ENCODE measurements at places on chromosomes 6 and 20.
A peak's percentile ranks its signal among the peaks of the same experiment; 100 is the strongest.

DNA sequence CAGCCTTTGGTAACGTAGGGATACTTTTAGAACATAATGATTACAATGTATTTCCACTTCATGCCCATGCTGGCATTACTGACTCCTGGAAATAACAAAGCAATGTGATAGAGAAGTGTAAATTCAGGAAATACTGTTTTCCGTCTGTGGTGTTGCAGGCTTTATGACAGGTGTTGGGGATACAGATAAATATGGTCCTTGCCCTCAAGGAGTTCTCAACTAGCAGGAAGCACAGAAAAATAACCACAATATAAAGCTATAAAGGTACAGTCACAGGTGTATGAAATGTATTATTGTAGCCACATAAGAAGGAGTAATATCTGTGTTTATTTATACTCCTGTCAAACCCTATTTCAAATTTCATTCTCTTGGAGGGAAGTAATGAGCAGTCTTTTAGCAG lies 12.9 kb upstream of the LAMP5 start:
- no peak for DNase-seq

GRCh38 chr6:167146135-167146534 lies 11.6 kb downstream of the GPR31 start:
- DNase-seq = no peak

DNA sequence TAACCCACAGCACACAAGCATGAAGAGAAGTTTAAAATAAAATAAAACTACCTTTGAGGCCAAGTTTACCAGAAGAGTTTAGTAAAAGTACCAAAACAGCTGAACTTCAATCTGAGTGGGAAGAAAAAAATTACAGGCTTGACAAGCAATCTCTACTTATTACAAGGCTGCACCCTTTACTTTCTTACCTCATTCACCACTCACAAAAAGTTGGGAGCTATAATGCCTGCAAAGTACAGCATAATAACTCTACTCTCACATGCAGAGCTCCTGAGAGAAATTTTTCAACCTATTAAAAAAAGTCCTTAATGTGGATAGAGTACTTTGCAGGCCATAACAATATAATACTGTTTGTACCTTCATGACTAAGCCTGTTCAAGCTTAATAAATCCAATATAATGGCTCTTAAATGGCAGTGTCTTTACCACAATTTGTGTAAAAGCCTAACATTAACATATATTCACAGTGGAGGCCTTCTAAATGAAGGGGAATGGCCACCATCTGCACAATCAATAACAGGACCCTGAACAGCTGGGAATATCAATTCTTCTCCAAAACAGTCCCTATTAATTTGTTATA lies 103.1 kb downstream of the DST start:
- no peak for DNase-seq

GRCh38 chr6:138266095-138266494 lies 47.8 kb upstream of the PBOV1 start:
- no peak for DNase-seq

GRCh38 chr20:35546127-35546526 lies 4.2 kb downstream of the ERGIC3 start:
- DNase-seq = no peak

DNA sequence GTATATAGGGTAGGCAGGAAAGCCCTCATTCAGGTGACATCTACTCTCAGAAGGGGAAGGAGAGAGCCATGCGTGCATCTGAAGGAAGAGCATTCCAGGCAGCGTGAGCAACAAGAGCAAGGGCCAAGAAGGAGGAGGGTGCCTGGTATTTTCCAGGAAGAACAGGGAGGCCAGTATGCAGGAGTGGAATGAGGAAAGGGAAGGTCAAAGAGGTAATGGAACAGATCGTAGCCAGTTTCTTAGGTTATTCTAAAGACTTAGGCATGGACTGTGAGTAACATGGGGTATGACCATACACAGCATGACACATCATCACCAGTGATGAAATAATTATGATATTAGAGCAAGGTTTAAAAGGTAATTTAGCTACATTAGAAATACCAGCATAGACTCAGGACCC lies 24.1 kb downstream of the ALDH8A1 start:
- DNase-seq = no peak

GRCh38 chr6:108673153-108673552 lies 112.4 kb downstream of the FOXO3 start:
- no peak for DNase-seq

GRCh38 chr6:147223736-147224135 lies 19.5 kb downstream of the STXBP5 start:
- no peak for DNase-seq

DNA sequence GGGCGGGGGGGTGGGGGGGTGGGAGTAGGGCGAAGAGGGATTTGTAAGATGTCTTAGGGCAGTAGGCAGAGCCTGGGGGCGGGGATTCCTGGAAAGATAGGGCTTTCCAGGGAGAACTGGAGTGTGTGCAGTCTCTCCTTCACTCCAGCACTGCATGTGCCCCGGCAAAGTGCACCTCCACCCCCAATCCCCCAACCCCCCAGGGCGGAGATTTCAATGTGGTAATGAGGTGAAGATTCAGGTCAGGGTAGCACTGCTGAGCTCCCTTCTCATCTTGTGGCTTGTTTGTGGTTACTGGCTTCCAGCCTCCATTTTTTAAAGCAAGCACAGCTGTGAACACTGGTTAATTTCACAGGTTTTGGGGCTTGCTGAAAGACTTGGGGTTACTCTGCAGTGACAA lies 5.9 kb downstream of the TMEM239 start:
- DNase-seq = peak; percentile 54

DNA sequence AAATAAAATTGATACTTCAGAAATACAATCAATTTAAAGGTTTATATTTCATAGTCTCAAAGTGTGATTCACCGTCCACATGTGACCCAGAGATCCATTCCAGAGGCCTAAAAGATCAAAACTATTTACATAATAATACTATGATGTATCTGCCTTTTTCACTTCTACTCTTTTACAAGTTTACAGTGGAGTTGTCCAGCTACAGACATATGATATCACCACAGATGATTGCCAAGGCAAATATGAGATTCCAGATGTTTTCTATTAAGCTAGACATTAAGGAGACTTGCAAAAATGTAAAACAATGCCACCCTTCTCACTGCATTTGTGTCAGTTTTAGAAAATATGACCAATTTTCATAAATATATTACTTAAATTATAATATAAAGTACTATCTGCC lies 443.7 kb downstream of the GJA1 start:
- DNase-seq = no peak

DNA sequence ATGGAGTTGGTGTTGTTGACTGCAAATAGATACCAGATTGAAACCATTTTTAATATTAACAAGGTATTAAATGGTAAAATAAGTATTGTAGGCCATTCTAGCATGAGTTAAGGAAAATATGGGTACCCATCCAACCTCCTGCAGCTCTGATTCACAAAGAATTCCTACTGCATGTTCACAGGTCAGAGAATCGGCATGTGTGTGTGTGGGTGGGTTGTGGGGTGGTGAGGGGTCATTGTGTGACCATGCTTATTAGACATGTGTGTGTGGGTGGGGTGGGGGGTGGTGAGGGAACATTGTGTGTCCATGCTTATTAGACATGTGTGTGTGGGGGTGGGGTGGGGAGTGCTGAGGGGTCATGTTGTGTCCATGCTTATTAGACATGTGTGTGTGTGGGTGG lies 3.2 kb downstream of the IYD start:
- no peak for DNase-seq

DNA sequence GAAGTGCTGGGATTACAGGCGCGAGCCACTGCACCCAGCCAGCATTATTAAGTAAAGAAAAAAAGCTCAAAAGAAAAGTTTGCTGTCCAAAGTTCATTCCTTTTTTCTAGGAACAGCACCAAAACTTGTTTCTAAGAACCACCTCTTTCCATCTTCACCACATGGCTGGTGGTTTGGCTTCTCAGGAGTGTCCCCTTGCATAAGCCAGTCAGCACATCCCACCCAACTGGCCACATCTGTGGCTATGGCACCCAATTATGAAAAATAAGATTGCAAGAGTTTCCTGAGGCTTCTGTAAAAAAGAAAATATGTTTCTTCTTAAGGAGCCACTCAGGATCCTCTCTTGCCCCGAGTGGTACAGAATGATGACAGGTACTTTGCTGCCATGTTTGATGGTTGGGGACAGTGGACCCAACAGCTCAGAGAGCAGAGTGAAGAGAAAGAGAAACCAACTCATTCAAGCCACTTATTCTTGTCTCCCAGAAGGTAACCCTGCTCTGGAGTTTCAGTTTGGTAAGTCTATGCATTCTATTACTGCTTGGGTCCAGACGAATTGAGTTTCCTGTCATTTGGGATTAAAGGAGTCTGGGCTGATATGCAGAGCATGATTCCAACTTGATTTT lies 65.3 kb downstream of the PSMB1 start:
- no peak for DNase-seq

DNA sequence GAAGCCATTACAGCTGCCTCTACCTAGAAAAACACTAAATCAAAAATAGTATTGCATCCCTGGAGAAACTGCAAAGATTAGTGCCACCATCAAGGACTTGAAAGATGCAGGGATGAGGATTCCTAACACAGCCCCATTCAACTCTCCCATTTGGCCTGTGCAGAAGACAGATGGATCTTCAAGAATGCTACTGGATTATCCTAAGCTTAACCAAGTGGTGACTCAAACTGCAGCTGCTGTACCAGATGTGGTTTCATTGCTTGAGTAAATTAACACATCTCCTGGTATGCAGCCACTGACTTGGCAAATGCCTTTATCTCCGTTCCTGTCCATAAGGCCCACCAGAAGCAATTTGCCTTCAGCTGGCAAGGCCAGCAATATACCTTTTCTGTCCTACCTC lies 117.4 kb downstream of the TBC1D32 start:
- no peak for DNase-seq

DNA sequence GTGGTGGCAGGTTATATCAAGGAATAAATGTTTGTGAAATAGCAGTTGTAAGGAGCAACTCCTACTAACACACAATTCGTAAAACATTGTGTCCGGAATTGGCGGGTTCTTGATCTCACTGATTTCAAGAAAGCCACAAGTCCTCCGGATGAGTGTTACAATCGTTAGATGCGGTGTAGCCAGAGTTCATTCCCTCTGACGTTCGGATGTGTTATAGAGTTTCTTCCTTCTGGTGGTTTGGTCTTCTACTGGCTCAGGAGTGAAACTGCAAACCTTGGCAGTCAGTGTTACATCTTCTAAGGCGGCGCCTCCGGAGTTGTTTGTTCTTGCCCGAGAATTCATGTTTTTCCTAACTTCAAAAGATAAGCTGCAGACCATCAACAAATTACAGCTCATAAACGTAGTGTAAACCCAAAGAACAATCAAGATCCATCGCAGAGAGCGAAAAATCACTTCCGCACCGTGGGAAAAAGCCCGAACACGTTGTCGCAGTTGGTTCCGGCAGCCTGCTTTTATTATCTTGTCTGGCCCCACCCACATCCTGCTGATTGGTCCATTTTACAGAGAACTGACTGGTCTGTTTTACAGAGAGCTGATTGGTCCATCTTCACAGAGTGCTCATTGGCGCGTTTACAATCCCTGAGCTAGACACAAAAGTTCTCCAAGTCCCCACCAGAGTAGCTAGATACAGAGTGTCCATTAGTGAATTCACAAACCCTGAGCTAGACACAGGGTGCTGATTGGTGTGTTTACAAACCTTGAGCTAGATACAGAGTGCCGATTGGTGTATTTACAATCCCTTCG lies 58.2 kb downstream of the TRIM27 start:
- DNase-seq = peak; percentile 19

DNA sequence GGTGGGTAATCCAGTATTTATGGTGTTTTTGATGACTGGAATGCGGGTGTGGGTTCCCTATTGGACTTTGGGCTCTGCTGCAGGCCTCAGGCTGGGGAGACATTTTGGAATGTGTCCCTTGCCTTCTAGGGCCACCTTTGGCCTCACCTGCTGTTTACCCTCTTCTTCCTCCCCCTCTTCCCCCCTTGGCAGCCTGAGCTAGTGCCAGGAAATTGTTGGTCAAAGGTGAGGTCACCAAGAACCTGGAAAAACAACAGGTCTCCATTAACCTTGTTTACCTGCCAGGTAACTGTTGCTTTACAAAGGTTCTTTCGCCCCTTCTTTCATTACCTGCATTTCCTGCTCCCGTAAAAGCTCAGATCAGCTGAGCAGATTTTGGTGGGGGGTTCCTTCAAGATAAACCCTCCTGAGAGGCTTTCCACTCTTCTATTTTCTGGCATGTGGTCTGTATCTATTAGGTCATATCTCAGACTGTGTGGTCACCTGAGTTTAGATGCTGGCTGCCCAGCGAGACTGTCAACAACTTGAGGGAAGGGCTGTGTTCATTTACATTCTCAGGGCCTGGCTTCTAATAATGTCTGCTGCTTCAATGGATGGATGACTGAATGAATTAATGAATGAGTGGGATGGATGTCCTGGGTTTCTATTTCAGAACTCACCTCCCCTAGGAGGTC lies 34.7 kb downstream of the VEGFA start:
- DNase-seq = no peak

- DNase-seq = no peak
Observed at GRCh38 chr20:53809217-53809616, 215.6 kb upstream of the ZNF217 start.

DNA sequence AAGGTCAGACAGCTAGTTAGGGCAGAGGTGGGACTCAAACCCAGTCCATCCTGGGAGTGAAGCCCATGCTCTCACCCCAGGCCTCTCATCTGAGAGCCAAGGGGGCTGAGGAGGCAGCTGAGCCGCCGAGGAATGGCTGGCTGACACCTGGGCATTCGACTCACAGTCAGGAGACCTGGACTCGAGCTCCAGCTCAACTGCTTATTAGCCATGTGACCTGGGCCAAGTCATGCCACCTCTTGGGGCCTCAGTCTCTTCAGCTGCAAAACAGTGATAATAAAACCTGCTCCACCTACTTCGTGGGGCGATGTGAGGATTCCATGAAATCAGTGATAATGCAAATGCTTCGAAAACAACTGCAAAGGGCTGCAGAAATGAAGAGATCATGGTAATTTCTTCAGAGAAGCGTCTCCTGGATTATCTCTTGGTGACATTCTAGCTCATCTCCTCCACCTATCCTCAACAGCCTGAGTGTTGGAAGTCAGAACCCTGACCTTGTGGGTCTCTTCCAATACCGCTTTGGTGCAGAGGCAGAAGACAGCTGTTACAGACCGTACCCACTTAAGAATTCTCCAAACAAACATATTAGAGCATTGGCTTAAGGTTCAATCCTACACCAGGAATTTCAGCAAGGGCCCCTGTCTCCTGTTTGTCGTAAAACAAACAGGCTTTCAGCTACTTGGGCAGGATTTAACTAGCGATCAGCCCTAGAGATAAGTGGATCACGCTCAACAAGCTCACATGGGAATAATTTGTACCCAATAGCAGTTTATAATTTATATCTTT lies 60.0 kb upstream of the PIM1 start:
- DNase-seq = no peak

GRCh38 chr6:45665859-45666258 lies 288.1 kb upstream of the SUPT3H start:
- no peak for DNase-seq
